Spinal cord (tissue), 10 donors: ENCODE measurements at places on chromosomes 1 and 21.

DNA sequence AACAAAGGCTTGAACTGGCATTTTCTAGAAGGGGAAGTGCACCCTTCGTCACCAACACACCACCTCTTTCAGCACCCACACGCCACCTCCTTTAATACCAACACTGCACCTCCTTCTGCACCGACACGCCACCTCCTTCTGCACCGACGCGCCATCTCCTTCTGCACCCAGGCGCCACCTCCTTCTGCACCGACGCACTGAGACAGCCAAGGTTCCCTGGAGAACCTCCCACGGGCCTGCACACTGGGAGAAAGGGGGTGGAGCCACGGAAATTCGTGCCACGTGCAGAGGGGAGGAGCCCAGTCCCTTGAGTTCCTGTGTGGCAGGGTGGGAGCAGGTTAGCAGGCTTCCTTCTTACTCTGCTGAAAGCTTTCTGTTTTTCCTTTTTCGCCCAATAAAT is 327.9 kb upstream of the C1orf174 start:
- no peak for DNase-seq

GRCh38 chr1:184945029-184945428 is 29.3 kb downstream of the NIBAN1 start:
- DNase-seq: no peak

- DNase-seq: no peak
These were observed 70.2 kb downstream of the FOXD2 start for GRCh38 chr1:47507881-47508701.

- no peak for DNase-seq
These were observed 8.5 kb upstream of the MRPS15 start for GRCh38 chr1:36472656-36473055.

DNA sequence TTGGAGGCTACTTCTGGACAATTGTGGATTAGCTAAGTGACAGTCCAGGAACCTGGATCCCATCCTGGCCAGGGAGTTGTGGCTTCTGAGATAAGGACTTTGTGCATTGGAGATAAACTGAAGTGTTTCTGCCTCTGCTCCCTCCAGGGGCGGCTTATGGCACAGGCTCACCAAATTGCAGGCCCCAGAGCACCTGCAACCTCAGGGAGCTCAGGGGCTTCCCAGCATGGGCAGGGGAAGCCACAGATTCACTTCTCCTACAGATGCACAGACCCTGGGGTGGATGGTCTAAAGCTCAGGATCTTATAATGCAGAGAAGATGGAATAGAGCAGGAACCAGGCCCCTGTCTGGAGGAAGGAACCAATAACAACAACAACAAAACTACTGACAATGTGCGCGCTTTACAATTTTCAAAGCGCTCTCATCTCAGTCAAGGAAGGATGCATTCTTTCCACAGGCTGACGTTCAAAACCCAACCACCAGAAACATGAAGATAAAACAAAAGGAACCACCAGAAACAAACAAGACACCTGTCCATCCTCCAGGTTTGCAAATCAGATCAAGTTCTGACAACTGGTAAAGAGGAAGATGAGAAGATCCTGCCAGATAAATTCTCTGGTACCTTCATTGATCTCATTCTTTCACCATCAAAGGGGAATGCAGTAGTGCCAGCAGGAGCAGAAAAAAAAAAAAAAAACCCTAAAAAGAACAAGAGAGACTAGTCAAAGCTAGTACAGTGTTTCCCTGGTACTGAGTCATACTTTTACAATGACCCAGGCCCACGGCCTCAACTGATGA is 121.0 kb upstream of the IRF2BP2 start:
- no peak for DNase-seq
